ENCODE measurements at places on chromosomes 11 and 22.
A peak's percentile ranks its signal among the peaks of the same experiment; 100 is the strongest.

DNA sequence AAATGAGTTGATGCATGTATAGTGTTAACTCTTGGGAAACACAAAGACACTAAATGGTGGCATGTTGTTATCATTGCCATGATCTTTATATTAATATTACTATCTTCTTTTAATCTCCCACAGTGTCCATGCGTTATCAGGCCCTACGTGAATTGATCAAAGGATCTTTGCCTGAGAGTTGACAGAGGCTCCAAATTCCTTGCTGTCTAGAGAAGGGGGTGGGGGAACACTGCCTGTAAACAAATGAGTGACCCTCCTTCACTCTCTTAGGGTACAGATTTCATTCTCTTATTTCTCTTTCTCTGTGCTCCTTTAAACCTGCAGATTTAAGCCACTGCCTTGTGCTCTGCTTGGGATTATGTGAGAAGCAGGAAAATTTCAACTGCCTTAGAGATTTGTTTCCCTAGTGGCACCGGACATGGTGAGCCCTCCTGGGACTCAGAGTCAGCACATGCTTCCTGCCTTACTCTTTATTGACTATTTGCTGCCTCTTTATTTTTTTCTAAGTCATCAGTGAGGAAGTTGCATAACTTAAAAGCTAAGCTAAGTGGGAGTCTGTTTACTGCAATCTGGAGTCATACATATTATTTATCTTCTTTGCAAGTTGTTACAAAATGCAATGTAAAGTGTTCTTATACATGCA, 122.9 kb downstream of the MAML2 start:
- DNase-seq, result no peak

DNA sequence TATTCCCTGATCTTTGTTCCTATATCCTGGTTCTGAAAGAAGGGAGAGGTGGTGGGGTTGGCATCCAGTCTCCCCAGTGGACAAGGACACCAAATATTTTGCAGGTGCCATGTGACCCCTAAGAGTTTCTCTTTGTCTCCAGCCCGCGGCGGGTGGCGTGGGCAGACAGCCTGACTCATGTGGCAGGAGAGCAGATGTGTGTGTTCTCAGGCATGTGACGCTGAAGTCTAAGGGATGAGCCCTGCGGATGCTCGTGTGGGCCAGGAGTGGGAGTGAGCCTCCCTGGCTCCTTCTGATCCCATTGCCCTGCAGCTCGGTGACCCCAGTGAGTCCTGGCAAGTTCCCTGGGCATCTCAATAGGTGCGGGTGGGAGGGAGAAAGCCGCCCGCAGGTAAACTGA, 94.8 kb upstream of the TBCEL start:
- DNase-seq, result no peak

DNA sequence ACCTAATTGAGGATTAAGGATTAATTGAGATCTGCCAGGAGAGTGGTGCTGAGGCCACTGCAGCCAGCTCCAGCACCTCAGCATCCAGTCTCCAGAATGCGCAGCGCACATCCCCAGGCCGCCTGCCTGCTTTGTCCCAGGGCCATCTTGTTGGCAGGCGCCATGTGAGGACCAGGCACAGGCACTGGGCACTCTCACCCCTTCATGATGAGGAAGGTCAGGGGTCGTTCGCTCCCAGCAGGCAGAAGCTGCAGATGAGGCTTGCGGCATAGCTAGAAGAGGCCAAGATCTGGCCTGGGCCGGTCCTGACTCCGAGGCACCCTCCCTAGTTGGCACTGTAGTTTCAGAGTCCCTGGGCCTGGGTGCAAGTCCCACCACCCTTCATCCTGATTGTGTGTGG, 6.4 kb downstream of the CABP2 start:
- no peak for DNase-seq

DNA sequence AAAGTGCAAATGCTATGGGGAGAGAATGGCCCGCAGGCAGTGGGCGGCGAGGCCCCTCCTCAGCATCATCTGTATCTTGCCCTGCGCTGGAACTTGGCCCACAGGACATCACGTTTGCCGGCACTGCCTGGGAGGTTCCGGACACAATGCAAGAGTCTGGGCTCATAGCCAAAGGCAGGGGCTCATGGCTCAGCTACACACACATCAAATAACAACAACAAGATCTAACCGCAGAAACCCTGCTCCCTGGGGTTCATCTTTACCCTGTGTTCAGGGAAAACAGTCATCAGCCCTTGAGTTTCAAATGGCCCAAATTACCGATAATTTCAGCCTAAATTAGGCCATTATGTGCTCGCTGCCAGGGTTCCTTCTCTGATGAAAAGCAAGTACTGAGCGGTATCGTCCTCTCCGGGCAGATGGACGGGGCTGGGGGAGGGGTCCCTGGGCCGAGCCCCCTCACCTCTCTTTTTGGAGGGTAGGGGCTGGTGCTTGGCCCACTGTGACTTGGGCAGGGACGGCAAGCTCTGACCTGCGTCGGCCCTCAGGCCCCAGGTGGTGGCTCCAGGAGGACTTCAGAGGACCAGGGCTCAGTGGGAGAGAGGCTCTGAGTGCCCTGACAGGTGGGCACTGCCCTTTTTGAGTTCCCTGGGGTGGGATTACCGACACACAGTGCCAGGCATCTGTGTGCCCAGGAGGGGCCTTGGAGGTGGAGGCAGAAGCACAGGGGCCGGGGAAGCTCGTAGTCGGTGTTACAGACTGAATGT, 25.0 kb upstream of the GAL start:
- peak; percentile 68 for DNase-seq
